ENCODE measurements at places on chromosomes 16 and 17.

GRCh38 chr17:8285270-8286181 is 2.9 kb upstream of the RANGRF start:
- DNase-seq = no peak

DNA sequence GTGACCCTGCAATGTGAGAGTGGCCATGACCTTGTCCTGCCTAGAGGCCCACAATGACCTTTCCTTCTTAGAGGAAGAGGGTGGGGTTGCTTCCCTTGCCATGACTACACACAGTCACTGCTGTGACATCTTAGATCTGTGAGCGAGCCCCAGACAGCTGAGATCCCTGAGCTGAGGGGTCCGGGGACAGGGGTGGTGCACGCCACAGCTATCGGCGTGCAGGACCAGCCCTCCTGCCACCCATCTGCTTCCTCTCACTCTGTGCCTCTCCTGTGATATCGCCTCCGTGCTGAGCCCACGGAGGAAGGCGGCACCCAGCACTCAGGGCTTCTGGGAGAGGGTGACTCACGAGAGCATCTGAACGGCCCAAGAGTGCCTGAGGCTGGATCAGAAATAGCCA is 35.2 kb downstream of the KIAA0513 start:
- no peak for DNase-seq

DNA sequence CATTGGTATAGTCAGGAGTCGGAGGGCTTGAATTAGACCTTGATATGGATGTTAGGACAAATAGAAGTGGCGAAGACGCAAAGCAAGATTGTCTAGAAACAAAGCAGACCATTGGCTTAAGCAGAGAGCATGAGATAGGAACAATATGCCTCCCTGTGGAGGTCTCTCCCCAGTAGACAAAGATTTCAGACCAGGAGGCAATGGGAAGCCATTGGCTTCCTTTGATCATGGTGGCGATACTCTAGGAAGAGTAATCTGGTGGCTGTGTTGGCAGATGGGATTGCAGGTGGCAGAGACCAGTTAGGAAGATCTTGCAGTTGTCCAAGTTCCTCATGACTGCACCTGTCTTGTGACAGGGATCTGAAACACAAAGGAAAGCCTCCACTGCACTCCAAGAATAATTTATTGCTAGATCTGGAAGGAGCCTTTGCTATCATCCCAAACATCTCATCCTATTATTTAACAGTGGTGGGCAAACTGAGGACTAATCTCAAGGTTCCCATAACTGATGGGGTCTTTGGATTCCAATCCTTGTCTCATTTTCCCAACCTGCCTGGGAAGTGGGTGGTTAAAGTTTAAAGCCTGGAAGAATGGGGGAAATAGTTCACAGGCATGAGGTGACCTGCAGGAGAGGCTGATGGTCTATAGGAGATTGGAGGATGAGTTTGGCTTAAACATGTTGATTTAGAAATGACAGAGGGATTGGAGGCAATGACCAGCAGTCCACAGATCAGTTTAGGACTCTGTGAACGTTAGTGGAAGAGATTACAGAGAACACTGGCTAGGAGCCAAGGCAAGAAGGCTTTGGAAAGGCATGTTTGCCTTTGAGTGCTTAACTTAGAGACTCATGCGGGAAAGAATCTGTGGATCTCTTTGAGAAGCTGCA is 37.0 kb downstream of the HLF start:
- DNase-seq = no peak

DNA sequence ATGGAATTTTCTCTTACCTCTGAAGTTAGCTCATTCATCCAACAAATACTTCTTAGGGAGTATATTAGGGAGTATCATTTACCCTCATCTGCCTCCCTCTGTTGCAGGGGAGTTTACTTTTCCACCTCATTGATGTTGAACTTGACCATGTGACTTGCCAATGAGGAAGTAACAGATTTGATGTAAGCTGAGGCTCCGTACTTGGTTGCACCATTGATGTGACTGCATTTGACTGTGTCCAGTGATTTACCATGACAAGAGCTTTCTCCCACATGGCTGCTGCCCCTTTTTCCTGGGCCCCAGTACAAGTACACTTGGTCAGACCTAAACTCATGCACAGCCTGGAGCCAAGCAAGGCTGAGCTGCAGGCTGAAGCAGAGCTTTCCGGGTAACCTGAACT is 81.6 kb upstream of the HS3ST2 start:
- no peak for DNase-seq

DNA sequence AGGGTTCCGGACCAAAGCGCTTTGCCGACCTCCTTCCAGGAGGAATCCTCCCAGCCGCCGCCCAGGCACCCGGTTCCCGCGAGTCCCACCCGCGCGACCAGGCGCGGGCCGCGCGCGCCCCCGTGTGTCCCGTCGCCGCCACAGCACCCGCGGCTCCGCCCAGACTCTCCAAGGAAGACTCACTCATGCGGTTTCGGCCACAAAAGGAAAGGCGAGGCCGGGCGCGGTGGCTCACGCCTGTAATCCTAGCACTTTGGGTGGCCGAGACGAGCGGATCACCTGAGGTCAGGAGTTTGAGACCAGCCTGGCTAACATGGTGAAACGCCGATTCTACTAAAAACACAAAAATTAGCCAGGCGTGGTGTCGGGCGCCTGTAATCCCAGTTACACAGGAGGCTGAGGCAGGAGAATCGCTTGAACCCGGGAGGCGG is 3.5 kb upstream of the PKMYT1 start:
- DNase-seq = no peak

- no peak for DNase-seq
These were observed 108.9 kb upstream of the EEF2KMT start for GRCh38 chr16:5206331-5206990.

DNA sequence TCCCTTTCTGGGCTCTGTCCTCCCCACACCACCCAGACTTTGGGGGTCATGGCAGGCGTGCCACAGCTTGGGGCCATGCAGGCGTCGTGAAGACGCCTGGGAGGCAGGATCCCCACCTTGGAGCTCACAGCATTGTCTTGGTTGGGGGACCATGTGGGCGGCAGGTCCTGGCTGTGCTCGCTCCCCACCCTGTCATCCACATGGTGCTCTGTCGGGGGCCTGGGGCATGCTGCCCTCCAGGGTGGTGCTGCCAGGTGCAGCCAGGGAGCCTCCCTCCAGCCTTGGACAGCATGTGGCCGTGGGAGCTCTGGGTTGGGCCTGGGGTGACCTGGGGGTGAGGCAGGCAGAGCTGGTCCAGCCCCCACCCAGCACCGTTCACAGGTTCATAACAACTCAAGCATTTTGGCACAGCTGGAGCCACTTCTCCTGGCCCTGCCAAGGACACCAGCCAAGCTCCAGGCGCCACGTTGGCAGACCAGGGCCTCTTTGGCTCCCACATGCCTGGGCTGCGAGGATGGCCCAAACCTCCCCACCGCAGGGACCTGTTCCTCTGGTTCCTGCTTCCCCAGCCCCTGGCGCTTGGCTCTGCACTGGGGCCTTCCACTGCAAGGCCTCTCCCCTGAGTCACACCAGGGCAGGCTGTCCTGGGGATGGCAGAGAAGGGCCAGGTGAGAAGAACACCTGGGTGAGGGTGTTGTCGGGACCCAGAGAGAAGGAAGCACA is 15.1 kb upstream of the ATP6V0C start:
- DNase-seq = no peak

GRCh38 chr17:280901-281300 is 71.7 kb downstream of the RPH3AL start:
- no peak for DNase-seq

DNA sequence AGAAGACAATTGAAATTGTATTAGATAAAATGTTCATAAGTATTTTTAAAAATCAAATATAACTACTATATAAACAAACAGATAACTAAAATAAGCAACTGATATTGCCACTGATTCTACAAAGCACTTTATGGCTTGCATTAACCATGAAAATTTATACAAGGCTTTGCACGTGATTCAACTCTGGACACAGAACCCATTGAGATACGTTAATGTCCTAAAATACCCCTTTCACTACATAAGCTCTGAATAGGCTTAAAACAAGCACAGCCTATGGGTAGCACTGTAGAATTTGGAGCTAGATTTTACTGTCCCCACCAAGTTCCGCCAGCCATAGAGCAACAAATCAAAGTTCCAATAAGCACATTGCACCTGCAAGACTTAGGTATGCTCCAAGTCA is 4.5 kb downstream of the ZNF652 start:
- no peak for DNase-seq

GRCh38 chr17:58643147-58643546 is 48.7 kb downstream of the TEX14 start:
- no peak for DNase-seq

- DNase-seq = no peak
These were observed 701 bp upstream of the DPEP2 start for GRCh38 chr16:67999985-68000384.

DNA sequence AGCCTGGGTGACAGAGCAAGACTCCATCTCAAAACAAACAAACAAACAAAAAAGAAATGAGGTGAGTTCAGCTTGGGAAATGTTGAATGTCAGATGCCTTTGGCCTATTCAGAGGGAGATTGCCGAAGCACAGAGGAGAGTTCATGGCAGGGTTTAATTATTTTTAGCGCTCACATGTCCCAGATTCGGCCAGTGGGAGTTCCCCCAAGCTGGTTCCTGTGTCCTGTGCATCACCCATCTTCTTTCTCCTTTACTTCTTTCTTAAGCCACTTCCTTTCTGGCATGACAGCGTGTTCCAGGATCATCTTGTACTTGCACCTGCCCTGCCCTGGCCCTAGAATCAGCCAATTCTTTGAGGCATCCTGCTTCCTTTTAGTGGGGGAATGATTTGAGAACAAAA is 9.2 kb downstream of the MPV17L start:
- no peak for DNase-seq

GRCh38 chr17:32461853-32462617 is 17.7 kb downstream of the PSMD11 start:
- no peak for DNase-seq

- no peak for DNase-seq
These were observed 7.0 kb upstream of the TBX2 start for GRCh38 chr17:61392679-61393078.

DNA sequence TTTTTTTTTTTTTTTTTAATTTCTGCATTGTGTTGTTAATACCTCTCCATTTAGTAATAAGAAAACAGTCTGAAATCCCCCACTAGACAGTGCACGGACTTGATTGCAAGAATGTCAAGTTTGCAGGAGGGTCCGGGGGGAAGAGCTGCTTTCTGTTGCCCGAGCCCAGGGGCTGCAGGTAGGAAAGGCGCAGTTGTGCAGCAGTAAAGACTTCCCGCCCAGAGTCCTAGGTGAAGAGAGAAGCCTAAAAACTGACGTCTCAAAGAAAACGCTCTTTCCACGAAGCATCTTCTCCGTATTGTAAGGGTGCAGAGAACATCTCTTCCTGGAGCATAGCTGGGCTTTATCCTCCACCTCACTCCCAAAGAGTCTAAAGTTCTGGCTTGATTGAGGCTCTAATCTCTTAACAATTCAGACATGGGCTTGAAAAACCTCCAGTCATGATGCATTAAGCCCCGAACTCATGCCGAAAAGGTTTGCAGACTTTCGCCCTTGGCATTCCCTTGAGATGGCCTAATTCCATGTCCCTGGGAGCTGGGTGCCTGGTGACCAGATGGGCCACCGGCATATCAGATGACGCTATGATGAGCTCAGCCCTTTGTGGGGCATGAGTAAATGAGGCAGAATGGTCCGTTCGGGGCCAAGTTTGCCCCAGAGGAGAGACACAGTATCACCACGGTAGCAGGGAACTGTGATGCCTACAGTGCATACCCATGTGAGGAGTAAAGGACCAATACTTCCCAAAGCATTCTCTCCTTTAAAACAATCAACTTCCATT is 436.2 kb upstream of the ZFHX3 start:
- peak; percentile 48 for DNase-seq

DNA sequence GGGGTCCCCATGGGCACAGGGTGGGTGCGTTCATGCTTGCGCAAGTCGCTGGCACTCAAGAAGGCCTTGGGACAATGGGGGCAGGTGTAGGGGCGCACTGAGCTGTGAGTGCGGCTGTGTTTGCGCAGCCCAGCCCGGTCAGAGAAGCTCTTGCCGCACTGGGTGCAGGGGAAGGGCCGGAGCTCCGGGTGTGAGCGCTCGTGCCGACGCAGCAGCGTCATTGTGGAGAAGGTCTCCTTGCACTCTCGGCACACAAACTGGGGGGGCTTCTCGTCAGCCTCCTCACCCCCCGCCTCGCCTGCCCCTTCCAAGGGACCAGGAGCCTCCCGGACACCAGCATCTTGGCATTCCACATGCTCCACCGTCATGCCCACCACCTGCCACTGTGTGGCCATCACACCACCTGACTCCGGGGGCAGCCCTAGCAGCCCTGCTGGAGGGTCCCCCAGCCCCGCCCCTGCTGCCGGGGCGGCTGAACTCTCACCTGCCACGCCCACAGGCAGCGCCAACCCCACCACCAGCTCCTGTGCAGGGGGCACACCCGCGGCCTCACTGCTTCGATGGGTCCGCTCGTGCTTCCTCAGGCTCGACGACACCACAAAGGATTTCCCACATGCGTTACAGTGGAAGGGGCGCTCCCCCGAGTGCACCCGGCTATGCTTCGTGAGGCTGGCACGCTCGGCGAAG is 12.8 kb downstream of the ZNF668 start:
- DNase-seq = no peak

- no peak for DNase-seq
These were observed 287.4 kb downstream of the HAPSTR1 start for GRCh38 chr16:9378876-9379275.

GRCh38 chr17:28046034-28046825 is 3.8 kb downstream of the NLK start:
- DNase-seq = no peak

DNA sequence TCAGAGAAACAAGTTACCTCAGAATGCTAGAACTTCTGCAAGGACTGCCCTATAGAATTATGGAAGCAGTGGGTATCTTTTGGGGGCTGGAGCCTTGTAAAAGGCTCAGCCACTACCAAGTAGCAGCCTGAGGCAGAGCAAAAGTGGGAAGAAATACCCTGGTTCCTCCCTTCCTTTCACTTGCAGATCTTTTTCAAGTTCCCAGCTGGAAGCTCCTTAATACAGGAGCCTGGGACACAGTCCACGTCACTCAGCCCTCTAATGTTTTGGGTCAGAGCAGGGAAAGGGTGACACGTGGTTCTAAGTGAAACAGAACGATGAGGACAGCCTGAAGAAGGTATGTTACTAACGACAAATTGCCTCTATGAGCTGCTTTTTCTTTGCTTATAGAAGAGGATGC is 93.1 kb downstream of the CNTNAP4 start:
- DNase-seq = no peak

GRCh38 chr17:13038931-13039665 is 21.3 kb upstream of the ELAC2 start:
- DNase-seq = no peak

- no peak for DNase-seq
These were observed 54.3 kb downstream of the PLXDC1 start for GRCh38 chr17:39097150-39097519.

DNA sequence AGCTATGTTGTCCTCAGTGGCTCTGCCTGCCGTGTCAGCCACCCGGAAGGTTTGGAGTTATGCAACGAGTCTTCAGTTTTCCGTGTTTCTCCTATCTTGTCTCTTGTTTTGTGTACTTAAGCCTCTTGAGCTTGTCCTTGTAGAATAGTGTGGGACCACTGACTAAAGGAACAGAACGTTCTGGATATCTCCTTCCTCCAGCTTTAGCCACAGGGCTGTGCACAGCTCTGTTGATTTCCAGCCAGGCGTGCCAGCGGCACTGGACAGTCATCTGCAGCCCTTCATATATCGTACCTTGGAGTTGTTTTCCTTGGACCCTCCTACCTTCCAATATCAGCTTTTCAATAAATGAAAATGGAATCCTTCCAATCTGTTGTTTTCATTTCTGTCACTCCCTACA is 39.8 kb downstream of the TMEM11 start:
- DNase-seq = no peak

Measured in H1 (cell line).